ENCODE measurements at places on chromosomes 7 and 10.

DNA sequence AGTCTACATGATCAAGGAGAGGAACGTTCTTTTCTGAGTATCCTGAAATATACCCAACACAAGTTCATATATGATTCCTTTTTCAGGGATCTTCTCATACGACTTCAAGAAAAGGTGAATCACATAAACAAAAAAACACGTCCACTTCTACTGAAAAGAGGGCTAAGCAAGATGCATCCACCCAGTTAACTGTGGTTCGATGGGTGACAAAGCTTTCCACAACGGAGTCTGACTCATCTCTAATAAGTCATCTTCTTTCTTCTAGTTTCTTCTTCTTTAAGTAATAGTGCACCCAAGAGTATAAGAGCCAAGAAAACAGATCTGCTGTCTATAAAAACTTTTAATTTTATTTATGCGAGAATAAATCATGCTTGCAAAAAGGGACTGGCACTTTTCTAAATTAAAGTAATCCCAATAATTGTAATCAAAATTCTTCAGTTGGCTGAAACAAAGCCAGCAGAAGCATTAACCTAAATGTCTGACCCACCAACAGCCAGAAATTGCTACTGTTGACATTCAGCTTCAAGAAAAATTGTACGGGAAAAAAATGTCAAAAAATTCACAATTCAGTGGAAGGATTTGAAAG, 146.9 kb upstream of the ANK3 start:
- DNase-seq: no peak

- DNase-seq: no peak
Measured at GRCh38 chr10:121880895-121881294, 46.9 kb downstream of the ATE1 start.

- DNase-seq: no peak
Measured at GRCh38 chr10:3704565-3705325, 80.3 kb downstream of the KLF6 start.

DNA sequence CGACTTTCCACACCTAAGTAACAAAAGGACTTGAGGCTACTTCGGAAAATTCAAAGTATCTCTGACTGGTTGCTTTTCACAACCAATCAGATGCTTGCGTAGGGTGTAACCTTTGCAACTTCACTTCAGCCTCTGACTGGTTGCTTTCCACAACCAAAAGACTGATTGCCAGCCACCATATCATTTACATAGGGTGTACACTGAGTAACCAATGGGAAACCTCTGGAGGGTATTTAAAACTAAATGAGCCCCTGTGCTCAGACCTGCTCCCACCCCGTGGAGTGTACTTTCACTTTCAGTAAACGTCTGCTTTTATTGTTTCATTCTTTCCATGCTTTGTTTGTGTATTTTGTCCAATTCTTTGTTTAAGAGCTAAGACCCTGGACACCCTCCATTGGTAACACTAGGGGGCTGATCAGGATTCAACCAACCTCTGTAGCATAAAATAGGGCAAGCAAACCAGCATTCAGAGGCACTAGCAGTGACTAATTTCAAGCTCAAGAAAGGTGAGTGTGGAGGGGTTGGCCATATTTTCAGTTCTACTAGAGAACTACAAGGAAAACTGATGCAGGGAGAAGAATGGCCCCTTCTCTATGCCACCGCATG, 390.8 kb downstream of the POM121L12 start:
- DNase-seq: no peak

GRCh38 chr7:17058568-17058967, 176.8 kb upstream of the AGR3 start:
- DNase-seq: no peak

Data from AG08396 (cell line).